ENCODE measurements at places on chromosomes 7 and 10.
A peak's percentile ranks its signal among the peaks of the same experiment; 100 is the strongest.

- DNase-seq: no peak
Measured at GRCh38 chr7:82051601-82052000, 281.8 kb upstream of the HGF start.

- DNase-seq: peak; percentile 80
Measured at GRCh38 chr10:51894771-51895578, 195.6 kb upstream of the CSTF2T start.

GRCh38 chr10:54469587-54470323 lies 331.3 kb downstream of the PCDH15 start:
- DNase-seq: no peak

GRCh38 chr7:46625032-46625431 lies 704.0 kb upstream of the IGFBP3 start:
- no peak for DNase-seq

- DNase-seq: peak; percentile 90
Measured at GRCh38 chr10:96814264-96814663, 17.8 kb upstream of the LCOR start.

- DNase-seq: no peak
Measured at GRCh38 chr10:1180836-1181235, 124.7 kb downstream of the WDR37 start.

GRCh38 chr7:117435475-117436043 lies 8.3 kb upstream of the ASZ1 start:
- DNase-seq: no peak

DNA sequence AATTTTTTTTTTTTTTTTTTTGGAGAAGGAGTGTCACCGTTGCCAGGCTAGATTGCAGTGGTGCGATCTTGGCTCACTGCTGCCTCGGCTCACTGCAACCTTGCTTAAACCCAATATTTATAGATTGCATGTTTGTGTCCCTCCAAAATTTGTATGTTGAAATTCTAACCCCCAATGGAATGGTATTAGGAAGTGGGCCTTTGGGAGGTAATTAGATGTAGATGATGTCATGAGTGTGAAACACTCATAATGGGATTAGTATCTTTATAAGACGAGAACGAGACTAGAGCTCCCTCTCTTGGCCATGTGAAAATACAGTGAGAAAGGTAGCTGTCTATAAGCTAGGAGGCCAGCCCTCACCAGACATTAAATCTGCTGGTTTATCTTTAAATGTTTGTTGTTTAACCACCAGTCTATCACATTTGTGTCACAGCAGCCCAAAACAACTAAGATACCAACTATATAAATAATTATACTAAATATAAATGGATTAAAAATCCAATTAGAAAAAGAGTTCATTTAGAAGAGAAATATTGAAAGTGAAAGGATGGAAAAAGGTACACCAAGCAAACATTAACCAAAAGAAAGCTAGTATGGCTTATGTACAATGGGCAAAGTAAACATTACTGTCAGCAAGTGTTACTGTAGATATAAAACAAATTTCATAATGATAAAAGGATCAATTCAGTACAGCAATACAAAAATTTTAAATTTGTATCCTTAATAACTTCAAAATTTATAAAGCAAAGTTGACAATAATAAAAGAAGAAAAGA lies 9.3 kb downstream of the TCAF1 start:
- DNase-seq: peak; percentile 61

- peak; percentile 43 for DNase-seq
Measured at GRCh38 chr10:82742478-82742877, 867.5 kb downstream of the NRG3 start.

GRCh38 chr10:132188331-132188730 lies 1.6 kb downstream of the DPYSL4 start:
- no peak for DNase-seq

GRCh38 chr7:28984631-28985030 lies 26.5 kb upstream of the TRIL start:
- peak; percentile 94 for DNase-seq

GRCh38 chr7:121558288-121558687 lies 162.2 kb upstream of the FAM3C start:
- no peak for DNase-seq

- no peak for DNase-seq
Measured at GRCh38 chr7:116994611-116995010, 41.3 kb downstream of the ST7 start.

GRCh38 chr7:7018290-7018689 lies 164.1 kb upstream of the C1GALT1 start:
- DNase-seq: no peak

GRCh38 chr7:27107391-27108381 lies 5.2 kb upstream of the HOXA2 start:
- DNase-seq: no peak

- DNase-seq: no peak
Measured at GRCh38 chr7:37526623-37527022, 78.0 kb upstream of the ELMO1 start.

GRCh38 chr10:89279421-89279869 lies 22.4 kb upstream of the IFIT2 start:
- peak; percentile 54 for DNase-seq

DNA sequence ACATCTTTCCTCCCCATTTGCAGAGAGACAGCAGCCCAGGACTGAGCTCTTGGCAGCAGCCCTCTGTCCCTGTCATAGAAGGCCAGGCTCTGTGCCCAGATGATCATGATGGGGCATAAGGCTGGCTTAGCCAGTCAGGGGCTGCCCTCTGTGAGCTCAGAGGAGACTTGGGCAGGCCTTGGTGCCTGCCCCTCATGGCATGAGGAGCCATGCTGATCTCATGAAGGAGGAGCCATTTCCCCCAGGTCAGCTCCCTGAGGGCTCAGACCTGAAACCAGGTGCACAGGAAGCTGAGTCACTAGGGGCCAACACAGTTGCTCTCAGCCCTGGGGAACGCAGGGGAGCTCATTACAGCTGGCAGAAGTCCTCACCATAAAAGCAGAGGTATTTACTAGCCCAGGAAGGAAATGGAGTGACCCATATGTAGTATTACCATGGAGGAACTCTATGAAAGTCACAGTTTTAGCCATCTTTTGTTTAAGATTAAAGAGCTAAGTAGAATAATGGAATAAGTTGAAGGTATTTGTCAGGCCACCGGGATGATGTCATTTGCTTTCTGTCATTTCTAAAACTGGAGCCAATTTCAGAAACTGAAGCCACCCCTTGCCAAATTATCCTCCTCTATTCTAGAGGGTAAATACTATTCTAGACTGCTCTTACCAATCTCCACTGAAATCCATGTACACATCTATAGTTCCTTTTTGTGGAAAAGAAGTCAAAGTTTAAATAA lies 362.4 kb upstream of the ZNF32 start:
- peak; percentile 11 for DNase-seq

- DNase-seq: no peak
Measured at GRCh38 chr10:88092973-88093372, 229.5 kb downstream of the PTEN start.

DNA sequence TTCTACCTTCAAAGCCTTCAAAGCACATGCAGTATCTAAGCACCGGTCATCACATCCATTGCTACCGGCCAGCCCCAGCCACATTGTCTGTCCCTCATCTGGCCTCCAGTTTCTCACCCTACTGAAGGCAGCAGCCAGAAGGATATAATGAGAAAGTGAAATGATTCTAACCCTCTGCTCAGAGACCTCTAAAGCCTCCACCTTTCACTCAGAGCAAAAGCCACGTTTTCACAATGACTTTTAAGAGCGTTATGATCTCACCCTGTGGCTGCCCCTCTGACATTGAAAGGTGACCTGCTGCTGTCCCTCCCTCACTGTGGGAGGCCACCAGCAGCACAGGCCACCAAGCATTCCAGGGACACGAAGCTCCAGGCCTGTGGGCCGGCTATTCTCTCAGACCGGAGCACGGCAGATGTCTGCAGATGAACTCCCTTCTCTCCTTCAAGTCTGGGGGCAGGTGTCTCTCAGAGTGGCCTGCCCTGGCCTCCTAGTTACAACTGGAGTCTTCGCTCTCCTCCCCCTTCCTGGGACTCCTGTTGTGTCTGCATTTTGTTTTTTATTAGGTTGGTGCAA lies 94.9 kb upstream of the EEPD1 start:
- no peak for DNase-seq

DNA sequence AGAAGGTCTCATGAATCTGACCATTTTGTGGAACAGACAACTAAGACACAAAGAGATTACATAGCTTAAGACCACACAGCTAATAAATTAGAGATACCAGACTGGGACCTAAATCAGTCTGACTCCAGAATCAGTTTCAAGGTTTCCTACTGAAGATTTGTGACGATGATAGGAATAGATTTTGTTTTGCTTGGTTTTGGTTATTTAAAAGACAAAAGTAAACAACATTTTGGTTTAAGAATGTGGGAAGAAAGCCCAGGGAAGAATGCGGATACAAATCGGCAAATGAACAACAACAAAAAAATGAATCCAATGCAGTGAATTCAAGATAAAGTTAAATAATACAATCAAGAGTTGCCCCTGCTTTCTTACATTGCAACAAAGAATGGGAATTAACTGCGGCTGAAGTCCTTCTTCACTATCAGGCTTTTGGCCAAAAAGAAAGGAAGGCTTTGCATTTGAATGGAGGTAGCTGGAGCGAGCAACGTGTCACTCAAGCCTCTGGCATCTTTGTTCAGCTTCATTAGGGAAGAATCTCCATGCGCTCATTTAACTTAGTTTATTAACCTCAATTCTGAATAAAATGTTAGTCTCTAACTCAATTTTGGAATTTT lies 210.8 kb downstream of the ADAM12 start:
- DNase-seq: peak; percentile 65

- DNase-seq: no peak
Measured at GRCh38 chr7:112965506-112965905, 121.1 kb downstream of the GPR85 start.

- DNase-seq: peak; percentile 11
Measured at GRCh38 chr10:87916515-87916914, 53.1 kb downstream of the PTEN start.

DNA sequence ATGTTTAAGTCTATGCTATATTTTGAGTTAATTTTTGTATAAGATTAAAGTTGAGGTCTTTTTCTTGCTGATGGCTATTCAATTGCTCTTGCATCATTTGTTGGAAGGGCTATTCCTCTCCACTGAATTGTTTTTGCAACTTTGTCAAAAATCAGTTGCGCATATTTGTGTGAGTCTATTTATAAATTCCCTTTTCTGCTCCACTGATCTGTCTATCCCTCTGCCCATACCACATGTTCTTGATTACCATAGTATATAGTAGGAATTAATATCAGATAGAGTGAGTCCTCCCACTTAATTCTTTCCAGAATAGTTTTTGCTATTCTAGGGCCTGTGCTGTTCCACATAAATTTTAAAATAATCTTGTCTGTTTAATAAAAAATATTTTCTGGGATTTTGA lies 152.4 kb upstream of the ADCY1 start:
- DNase-seq: no peak

DNA sequence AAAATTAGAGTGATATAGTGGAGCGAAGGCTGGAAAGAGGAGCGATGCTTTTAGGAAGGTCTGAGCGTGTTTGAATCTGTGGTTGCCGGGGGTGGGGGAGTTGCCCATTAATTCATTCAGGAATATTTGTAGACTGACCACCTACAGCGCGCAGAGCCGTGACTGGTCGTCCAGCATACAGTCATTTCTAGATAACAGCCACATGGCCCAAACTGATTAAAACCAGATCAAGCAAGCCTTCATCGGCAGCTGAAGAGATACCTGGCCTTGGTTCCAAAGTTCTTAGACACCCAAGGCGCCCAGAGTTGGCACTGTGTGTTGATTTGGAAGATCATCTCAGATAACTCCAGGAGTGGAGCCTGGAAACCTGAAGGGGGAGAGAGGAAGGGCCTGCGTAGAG lies 1.7 kb downstream of the PROSER2 start:
- DNase-seq: no peak

DNA sequence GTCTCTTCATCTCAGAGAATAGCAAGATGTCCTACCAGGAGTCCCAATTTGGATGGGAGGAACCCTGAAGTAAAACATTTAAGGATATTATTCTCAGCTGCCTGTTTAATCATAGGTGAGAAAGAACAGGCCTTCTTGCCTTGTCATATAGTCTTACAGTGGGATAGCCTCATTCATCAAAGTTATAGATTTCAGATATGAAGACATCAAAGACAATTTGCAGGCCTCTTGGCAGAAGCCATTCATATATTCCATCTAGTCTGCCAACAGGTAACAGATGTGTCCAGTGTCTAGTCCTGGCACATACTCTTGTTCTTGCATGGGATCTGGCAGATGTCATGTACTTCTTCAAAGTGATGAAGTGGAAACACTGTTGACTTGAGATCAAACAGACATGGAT lies 601.3 kb upstream of the GHITM start:
- no peak for DNase-seq

GRCh38 chr10:117965984-117966383 lies 80.8 kb downstream of the RAB11FIP2 start:
- no peak for DNase-seq

DNA sequence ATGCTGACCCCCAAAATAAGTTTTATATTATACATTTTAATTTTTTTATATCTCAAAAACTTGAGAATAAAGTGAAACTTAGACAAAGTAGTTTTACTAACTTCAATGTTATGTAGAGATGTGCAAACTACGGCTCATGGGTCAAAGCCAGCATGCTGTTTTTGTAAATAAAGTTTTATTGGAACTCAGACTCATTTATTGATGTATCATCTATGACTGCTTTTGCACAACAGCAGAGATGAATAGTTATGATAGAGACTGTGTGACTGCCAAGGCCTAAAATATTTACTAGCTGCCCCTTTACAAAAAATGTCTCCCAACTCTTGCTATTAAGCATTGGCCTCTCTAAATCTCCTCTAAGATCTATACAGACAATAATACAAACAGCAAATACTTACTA lies 12.4 kb downstream of the MTPN start:
- DNase-seq: peak; percentile 13

DNA sequence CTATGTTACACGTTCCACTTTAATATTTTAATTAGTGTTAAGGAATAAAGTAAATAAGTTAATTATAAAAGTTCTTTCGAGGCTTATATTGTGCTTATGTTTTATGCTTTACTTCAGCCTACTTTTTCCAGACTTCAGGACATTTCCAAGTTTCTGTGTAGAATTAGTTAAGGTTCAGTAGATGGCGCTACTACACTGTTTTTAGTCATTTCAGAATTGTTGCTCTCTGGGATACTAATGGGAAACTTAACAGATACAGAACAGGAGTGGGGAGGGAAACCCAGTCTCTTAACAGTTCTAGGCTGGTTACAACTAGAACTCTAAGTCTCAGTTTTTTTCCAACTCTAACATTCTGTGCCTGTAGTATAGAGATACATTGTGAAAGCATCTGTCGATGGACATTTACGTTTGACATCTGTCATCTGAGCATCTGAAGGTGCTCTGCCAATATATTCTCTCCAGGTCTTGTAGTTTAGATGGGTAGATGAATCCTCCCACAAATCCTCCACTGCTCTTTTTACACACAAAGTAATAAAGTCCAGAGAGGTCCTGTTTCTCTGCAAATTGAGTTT lies 56.8 kb upstream of the FAM171A1 start:
- peak; percentile 70 for DNase-seq

GRCh38 chr10:35387768-35388167 lies 51.5 kb downstream of the CCNY start:
- peak; percentile 73 for DNase-seq

DNA sequence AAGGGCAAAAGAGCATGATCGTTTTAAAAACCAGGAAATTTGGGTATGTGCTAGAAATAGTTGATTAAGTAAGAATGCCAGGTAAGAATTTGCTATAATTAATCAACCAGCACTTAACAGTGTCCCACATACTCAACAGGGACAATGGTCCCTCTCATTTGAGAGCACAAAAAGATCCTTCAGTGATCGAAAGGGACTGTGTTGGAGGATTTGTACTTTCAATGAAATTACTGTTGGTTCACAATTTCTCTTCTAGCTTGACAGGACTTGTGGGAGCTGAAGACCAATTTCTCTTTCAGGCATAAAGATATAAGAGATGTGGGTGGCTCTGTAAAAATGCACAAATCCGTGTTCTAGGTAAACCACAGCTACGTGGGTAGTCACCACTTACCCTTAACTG lies 12.5 kb upstream of the PLEKHS1 start:
- DNase-seq: no peak
